T-helper 17 cell (primary cell): ENCODE measurements at places on chromosomes 2 and 18. TPM values are rescaled to one million over a fixed set of nuclear protein-coding genes. Genes with fewer than 3 reads are reported as not detected.

The MEIS1 gene
- total RNA-seq: 13.4 TPM

The SPR gene
- total RNA-seq: 1.1 TPM

The QPCT gene
- 0.78 TPM for total RNA-seq

The ANKRD30B gene
- not detected for total RNA-seq

The CYP27C1 gene
- total RNA-seq: not detected

The RNF149 gene
- 185 TPM for total RNA-seq

The GPAT2 gene
- 1.2 TPM for total RNA-seq

The GLI2 gene
- total RNA-seq: not detected

The POMC gene
- total RNA-seq: 5.0 TPM

The SLC30A3 gene
- total RNA-seq: 0.13 TPM

The CRYBA2 gene
- not detected for total RNA-seq

The LRRC30 gene
- total RNA-seq: not detected

The DNAJC5G gene
- total RNA-seq: not detected

The CLHC1 gene
- 7.1 TPM for total RNA-seq

The BMP10 gene
- not detected for total RNA-seq

The GCC2 gene
- 105 TPM for total RNA-seq

The KCNJ3 gene
- not detected for total RNA-seq

The ABCA12 gene
- not detected for total RNA-seq

The MLPH gene
- total RNA-seq: not detected

- DNase-seq: no peak
Measured at GRCh38 chr2:223894968-223895367, 50.2 kb downstream of the WDFY1 start.

DNA sequence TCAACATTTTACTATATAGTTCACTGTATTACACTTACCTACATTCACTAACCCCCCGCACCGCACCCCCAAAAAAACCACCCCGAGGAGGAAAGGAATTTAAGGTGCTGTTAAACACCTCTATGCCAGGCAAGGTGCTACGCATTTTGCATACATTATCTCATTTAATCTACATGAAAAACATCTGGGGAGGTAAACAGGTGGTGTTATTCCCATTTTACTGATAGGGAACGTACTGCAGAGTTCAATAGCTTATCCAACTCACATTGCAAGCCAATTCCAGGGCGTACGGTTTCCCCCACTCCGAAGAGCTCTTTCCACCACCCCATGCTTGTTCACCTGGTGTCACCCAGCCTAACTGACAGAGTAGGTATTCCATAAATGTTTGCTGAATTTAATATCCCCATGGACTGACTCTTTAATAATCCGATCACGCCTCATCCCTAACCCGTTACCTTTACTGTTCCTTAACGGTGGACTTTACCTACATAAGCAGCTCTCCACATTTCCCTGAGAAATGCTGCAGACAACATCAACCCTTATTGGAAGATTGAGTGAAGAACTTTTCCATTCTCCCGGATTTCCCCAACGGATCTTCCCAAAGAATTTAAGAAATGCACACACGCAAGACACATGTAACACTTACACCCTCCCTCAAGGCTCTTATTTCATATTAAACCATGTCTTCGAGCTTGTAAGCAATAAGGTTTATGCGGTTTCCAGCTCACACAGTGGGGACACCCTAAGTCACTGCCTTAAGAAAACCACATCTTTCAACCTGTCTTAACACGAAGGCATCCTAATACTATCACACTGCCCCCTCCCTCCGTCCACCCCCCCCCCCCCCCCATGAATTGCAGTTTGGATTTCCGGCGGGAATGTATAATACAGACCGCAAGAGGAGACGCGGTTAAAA is 1.2 kb downstream of the RAPH1 start:
- DNase-seq: no peak

DNA sequence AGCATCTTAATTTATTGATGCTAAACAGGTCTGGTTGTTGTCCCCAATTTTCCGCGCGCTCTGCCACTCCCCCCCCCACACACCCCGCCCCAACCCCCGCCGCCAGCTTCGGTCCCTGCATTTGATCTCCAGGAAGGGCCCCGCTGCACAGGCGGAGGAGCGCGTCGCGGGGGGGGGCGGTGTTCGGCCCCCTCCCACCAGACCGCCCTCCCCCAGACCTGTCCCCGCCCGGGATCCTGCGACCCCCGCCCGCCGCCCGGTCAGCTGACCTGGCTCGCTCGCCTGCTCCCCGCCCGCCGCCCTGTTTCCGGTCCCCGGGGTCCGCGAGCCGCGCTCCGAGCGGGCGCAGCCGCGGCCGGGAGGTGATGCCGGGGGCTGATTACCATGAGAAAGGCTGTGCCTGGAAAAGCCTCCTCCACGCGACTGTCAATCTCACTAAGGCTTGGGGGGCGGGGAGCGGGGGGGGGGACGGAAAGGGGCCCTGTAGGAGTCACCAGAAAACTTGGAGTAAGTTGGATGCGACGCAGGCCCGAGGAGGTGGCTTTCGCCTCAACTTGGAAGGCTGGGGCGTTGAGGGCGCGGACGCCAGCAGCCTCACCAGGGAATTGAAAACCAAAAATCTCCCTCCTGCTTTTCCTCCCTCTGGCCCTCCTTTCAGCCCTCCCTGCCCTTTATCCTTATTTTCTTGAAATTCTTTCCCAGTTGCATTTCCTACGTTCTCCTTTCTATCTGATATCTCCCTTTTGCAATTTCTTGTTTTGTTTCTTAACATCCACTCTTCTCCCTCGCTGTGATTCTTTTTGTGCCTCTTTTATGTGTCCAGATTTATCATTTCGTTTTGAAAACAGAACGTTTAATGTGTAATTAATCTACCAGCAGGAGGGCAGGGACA is 4.4 kb upstream of the ZEB2 start:
- peak; percentile 24 for DNase-seq

DNA sequence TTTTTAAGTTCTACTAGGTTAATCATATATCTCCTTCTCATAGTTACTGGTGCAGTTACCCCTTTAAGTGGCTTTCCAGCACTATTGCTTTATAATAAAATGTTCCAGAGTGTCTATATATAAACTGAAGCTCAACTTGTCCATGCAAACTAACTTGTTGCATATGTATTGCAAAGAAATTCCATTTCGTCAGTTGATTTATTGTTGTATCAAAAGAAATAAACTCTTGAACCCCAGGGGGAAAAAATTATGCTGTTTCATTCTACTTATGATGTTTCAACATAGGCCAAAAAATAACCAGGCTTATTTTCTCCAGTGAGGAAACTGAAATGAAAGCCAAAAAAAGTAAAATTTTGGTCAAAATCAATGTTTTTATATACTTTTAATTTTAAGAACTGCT is 491.9 kb downstream of the NR4A2 start:
- no peak for DNase-seq

- no peak for DNase-seq
Measured at GRCh38 chr2:147013696-147014392, 831.0 kb upstream of the ACVR2A start.

GRCh38 chr2:51995293-51995692 is 963.4 kb upstream of the NRXN1 start:
- DNase-seq: no peak

GRCh38 chr2:189544318-189545042 is 36.1 kb downstream of the SLC40A1 start:
- no peak for DNase-seq

- DNase-seq: no peak
Measured at GRCh38 chr2:195533771-195534642, 123.0 kb upstream of the SLC39A10 start.

DNA sequence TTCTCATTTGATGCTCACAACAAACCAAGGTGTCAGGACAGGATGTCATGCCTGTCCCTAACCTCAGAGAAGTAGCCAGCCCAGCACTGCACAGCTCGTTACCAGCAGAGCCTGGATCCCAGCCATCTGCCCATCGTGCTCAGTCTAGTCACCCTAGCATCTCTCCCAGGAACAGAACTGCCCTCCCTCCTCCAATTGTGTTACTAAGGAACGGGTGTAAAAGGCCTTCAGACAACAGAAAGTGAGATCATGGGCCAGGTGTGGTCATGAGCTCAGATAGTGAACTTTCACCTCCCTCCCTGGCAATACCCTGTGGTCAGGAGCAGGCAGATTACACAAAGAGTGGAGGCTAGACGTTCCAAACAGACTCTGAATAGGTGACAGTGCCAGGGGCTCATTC is 111.8 kb upstream of the PPP1CB start:
- no peak for DNase-seq

DNA sequence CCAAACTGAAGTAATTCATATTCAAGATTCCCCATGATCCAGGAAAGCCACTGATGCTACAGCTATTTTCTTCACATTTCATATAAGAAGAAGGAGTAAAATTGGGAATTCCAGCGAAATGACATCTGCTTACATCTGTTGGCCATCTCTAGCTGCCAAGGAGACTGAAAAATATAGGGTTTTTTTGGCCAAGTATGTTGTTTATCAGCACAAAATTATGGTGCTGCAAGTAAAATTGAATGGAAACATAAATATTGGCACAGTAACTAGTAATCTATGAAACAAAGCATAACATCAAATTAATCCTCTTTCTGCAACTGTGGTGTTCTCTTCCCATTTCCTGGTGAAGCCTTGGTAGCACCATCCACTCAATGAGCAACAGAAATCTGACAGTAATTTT is 649.5 kb upstream of the ZNF804A start:
- DNase-seq: no peak

- no peak for DNase-seq
Measured at GRCh38 chr2:237475704-237476141, 11.3 kb upstream of the MLPH start.

DNA sequence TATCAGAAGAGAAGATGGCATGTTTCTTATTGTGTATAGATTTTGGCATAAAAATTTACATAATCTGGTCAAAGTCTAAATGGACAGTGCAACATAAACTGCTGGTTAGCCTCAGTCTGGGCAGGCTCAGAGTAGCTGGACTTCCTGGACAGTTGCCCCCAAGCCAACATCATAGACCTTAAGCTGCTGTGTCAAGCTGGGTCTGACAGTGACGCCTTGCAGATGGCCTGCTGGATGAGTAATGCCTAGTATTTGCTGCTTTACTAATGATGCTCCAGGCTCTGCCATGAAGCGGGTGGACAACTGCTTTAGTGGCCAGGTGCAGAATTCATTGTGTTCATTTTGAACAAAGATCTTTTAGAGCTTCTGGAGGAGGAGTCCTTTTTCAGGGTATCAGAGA is 603.7 kb upstream of the ZEB2 start:
- no peak for DNase-seq

- no peak for DNase-seq
Measured at GRCh38 chr2:116435648-116436047, 1378.8 kb upstream of the DDX18 start.

GRCh38 chr2:74576211-74576862 is 21.8 kb downstream of the DOK1 start:
- DNase-seq: no peak

- no peak for DNase-seq
Measured at GRCh38 chr18:3671176-3671575, 221.2 kb downstream of the TGIF1 start.
